ENCODE measurements at places on chromosomes 4 and X. TPM values are rescaled to one million over a fixed set of nuclear protein-coding genes. Genes with fewer than 3 reads are reported as not detected.

DNA sequence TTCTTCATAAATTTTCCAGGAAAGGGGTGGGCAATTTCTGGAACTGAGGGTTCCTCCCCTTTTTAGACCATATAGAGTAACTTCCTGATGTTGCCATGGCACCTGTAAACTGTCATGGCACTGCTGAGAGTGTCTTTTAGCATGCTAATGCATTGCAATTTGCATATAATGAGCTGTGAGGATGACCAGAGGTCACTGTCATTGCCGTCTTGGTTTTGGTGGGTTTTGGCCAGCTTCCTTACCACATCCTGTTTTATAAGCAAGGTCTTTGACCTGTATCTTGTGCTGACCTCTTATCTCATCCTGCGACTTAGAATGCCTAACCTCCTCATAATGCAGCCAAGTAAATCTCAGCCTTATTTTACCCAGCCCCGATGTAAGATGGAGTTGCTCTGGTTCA lies 577.8 kb downstream of the NLGN4X start:
- no peak for DNase-seq

GRCh38 chr4:88964450-88964849 lies 92.5 kb downstream of the FAM13A start:
- DNase-seq: no peak

DNA sequence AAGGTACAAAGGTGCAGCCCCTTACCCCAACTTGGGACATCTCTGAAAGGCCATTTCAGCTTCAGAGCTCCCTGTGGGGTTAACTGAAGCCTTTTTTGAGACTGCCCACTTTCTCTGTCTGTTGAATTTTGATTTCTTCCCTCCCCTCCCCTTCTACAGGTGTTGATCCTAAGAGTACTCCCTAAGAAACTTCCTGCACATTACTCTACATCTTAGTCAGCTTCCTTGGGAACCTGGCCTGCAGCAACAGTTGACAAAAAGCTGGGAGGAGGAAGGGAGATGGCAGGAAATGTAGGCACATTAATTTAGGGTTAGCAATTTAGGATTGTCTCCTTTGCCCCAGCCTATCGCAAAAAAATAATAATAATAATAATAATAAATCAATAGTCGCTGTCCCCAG lies 1.2 kb upstream of the IDS start:
- DNase-seq: no peak

- no peak for DNase-seq
Measured at GRCh38 chrX:20177093-20177492, 35.5 kb upstream of the EIF1AX start.

GRCh38 chr4:180336494-180337090 lies 1906.6 kb upstream of the TENM3 start:
- DNase-seq: no peak

DNA sequence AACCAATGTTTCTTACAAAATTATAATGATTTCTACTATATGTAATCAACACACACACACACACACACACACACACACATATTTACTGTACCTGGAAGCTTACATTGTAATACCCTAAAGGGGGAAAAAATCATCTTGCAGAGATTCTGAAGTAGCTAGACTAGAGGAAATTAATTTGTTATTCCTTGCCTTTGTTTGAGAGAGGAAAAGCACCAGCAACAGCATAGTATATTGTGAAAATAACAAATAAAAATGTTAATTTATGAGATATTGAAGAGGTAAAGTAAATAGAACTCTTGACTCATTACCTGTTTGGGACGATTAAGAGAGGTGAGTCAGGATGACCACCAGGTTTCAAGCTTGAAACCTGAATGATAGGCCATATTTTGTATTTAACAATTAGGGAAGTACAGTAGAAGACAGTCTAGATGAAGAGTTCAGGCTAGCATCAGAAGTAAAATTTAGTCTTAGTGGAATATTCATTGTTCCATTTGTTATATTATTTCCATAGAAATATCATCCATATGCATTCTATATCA lies 873.4 kb upstream of the PCDH10 start:
- DNase-seq: no peak

DNA sequence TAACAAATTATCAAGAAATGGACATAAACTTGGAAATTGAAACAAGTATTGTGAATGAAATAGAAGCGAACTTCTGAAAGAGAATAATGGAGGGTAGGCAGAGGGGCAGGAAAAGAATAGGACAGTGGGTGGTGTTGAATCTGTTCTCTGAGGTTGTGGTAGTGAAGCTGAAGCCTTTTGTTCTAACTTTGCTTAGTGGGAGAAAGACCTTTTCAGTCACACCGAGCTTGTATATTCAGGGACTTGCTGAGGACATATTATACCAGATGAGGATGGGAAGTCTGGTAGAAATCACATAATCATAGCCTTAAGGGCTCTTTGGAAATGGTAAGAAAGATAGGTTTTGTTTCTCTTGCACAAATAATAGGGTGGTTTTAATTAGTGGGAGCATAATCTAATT lies 115.4 kb upstream of the NDST4 start:
- no peak for DNase-seq

- no peak for DNase-seq
Measured at GRCh38 chrX:10126044-10126443, 30.7 kb upstream of the CLCN4 start.

- DNase-seq: no peak
Measured at GRCh38 chr4:101621120-101621519, 169.4 kb upstream of the BANK1 start.

GRCh38 chr4:73709451-73710033 lies 30.8 kb upstream of the CXCL8 start:
- no peak for DNase-seq

DNA sequence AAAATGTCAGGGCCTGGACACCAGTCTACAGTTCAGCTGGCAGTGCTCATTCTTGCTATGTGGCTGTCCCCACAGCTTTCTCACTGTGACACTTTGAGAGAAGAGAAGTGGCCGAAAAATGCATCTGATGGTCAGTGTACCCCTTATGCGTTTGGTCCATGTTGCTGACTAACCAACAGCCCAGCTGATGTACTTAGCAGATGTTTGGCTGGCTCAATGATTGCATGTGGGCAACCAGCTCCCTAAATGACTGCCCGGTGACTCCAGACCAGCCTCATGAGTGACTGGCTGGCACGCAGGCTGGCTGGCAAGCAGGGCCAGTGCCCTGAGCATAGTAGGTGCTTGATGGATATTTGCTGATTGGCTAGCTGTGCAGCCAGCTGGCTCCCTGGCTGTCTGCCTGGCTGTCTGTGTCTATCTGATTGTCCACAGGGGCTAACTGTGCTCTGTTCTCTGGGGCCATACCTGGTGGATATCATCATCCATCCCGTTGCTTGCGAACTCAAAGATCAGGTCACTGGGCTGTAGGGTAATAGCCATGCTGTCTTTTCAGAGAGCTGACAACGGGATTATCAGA lies 29.4 kb downstream of the ELF4 start:
- DNase-seq: no peak

DNA sequence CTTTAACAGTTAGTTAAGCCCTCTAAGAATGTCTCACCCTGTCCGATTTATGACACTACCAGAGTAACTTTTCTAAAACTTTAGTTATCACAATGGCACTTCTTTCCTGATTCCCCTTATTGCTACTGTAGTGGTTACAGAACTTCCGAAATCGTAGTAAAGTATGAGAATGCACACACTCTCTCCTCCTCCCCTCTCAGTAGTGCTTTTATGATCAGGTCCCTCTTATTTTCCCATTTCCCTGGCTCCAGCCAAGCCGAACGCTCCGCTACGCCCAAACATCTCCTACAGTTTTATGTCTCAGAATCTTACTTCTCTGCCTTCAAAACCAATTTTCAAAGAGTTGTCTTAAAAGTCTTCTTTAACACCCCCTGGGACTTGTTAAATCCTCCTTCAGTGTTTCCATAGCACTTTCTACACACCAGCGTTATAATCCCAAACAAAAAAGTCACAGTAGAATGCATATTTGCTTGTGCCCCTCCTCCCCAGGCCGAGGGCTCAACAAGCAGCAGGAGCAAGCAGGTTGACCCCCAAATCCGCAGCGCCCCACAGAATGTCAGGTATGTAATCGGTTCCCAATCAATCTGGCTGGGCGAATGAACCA lies 671 bp downstream of the HPF1 start:
- no peak for DNase-seq

GRCh38 chr4:152200511-152201333 lies 335.2 kb downstream of the FBXW7 start:
- DNase-seq: no peak

DNA sequence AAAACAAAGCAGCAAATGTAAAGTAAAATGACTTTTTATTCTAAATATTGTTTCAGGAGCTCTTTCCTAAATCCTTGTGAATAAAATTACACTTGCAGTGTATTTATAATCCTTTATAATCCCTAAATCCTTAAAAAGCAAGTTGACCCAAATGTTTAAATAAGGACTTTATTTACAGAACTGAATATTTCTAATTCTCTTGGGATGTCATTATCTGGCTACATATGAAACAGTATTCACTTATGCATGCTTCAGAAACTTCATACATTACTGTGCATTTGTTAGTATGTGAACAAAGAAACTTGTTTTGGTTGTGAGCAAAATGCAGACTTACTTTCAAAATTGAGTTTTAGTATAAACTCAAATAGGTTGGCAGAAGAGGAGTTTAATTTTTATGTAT lies 49.2 kb downstream of the PTTG2 start:
- no peak for DNase-seq

GRCh38 chrX:79270401-79270800 lies 96.7 kb downstream of the ITM2A start:
- DNase-seq: no peak

DNA sequence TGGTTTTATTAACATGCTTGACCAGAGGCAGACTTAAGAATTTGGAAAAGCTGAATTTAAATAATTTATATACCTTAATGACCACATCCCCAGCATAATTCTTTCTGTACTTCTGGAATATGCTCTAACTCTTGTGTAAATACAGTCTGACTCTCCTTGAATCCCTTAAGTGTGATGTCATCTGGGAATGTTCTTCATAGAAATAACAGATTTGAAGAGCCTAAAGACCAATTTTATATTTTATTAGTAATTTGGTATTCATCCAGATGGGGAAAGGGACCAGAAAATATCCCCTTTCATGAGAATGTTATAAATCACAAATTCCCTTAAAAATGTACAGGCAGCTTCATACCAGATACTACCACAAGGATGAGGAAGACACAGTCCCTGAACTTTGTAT lies 58.3 kb downstream of the KCNIP4 start:
- DNase-seq: no peak

DNA sequence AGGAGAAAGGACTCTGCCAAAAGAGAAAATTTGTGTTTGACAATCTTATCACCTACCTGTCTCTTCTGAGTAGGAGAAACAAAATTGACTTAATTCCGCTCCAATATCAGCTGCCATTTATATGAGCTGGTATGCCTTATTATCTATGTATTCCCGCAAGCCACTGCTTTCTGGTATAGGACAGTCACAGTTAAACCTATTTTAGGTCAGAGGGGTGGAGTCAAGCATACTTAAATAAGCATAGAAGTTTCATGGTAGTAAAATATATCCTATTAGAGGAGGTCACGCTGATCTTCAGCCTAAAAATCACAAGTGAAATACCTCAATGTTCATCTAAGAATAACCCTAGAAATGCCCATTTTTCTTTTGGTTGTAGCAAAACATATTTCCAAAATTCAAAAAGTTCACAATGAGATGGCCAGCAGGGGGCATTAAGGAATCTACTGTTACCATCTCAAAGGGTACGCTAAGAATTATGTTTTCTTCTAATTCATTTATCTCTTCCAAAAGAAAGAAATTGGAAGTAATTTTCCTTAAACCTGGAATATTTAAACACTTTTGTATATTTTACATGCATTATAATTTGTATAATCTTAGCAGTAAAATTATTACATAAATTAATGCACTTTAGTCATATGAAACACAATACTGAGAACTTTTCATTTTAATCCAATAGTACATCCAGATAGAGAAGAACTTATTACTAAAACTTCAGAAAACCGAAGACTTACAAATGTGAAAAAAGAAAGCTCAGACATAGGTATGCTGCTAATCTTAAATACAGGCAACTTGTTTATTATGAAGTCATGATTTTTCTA lies 10.5 kb downstream of the PPAT start:
- no peak for DNase-seq

GRCh38 chr4:113884655-113885054 lies 94.8 kb downstream of the ARSJ start:
- no peak for DNase-seq

DNA sequence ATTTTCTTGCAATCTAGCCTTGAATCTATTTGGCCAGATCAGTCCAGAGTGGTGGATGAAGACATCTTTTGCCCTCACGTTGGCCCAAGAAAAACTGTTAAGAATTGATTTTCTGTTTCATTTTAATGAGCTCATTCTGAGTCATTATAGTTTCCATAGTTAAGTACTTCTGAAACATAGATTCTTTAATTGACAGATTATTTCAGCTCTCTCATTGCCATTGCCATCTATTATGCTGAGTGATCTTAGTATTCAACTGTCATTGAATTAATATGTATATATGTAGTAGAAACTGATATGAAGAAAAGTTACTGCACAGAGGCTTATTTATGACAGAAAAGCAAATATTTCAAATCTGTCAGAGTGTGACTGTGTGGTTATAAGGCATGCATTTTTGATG lies 45.5 kb upstream of the PPP1R2C start:
- no peak for DNase-seq

DNA sequence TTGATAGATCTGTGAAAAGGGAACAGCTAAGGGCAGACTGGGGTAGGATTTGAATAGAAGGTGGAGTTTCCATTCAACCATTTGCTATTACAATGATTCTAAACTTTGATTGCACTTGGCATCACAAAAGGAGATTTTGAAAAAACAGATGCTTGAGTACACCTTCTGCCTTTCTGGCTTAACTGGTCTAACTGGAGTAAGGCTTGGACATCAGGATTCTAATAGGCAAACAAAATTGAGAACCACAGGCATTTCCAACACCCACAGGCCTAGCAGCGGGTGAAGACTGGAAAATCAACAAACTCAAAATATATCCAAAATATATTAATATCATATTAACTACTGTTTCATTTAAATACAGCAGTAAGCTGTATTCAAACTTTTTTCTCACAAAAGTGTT lies 1.9 kb upstream of the VEGFC start:
- DNase-seq: no peak

- no peak for DNase-seq
Measured at GRCh38 chr4:154004507-154005170, 215.8 kb upstream of the SFRP2 start.

DNA sequence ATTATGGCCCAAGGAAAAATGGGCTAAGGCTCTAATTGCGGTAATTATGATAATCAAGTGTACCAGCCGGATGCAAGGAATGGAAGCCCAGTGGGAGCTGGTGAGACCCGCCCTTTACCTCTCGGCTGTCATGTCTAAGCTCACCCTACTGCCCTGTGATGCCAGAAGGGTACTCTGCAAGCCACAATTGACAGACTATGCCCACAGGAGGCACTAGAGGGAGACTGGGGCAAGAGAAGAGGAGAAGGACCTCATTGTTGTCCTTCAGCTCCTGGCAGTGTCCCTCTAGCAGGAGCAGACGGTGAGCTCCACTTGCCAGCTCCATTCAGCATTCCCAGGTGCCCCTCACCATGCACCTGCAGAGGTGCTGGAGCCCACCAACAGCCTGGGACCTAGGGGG lies 141.8 kb downstream of the SMIM20 start:
- no peak for DNase-seq

The CSAG3 gene
- not detected for total RNA-seq

The CFAP47 gene
- total RNA-seq: 0.42 TPM

The MAGEB10 gene
- not detected for total RNA-seq

The TBC1D19 gene
- total RNA-seq: 14.3 TPM

The F11 gene
- not detected for total RNA-seq

The GABRG1 gene
- total RNA-seq: 1.1 TPM

The SYAP1 gene
- total RNA-seq: 19.3 TPM

The CT45A1 gene
- total RNA-seq: 1.4 TPM

The PALLD gene
- 137 TPM for total RNA-seq

The PDGFC gene
- total RNA-seq: 36.2 TPM

The DAPP1 gene
- total RNA-seq: 1.6 TPM

The AWAT2 gene
- total RNA-seq: not detected

The ADGRG2 gene
- total RNA-seq: 1.4 TPM
